HT1080 (cell line): ENCODE measurements at places on chromosomes 3 and 15. TPM values are rescaled to one million over a fixed set of nuclear protein-coding genes. Genes with fewer than 3 reads are reported as not detected.
A peak's percentile ranks its signal among the peaks of the same experiment; 100 is the strongest.

RASGRP1 gene
- 0.13 and 0.53 TPM in 2 replicates for total RNA-seq

PHLDB2 gene
- 57.3 and 58.5 TPM in 2 replicates for total RNA-seq

NAA50 gene
- 351 and 605 TPM in 2 replicates for total RNA-seq

STRIT1 gene
- not detected in 2 replicates for total RNA-seq

AMOTL2 gene
- total RNA-seq, result 197 and 213 TPM in 2 replicates

ACTRT3 gene
- not detected in 2 replicates for total RNA-seq

ROPN1 gene
- total RNA-seq, result 0.21 TPM in 1 of 2 replicates, not detected in the other

DNA sequence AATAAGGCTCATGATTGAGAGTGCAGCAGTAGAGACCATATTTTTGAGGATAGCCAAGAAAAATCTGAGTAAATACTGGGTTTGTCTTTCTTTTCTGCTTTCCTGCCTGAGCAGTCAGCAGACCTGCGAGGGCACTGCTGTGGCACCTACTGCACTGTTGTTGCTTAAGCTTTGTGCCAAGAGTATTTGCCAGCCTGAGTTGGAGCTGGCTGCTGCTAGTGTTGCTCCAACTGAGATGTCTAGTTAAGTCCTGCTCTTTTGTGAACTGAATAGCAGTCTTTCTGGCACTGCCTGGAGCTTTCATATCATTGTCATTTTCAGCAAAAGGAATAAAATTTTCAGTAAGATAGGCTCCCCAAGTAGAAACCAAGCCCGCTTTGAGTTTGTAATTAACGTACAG is 214.5 kb upstream of the P2RY1 start:
- no peak for DNase-seq

GRCh38 chr15:53506370-53506769 is 253.1 kb downstream of the WDR72 start:
- no peak for DNase-seq

GRCh38 chr15:65790694-65791334 is 1.3 kb downstream of the DENND4A start:
- no peak for DNase-seq

GRCh38 chr3:159486580-159486979 is 502.1 kb upstream of the IL12A start:
- peak; percentile 68 for DNase-seq

GRCh38 chr3:134543113-134543512 is 57.3 kb downstream of the CEP63 start:
- no peak for DNase-seq

DNA sequence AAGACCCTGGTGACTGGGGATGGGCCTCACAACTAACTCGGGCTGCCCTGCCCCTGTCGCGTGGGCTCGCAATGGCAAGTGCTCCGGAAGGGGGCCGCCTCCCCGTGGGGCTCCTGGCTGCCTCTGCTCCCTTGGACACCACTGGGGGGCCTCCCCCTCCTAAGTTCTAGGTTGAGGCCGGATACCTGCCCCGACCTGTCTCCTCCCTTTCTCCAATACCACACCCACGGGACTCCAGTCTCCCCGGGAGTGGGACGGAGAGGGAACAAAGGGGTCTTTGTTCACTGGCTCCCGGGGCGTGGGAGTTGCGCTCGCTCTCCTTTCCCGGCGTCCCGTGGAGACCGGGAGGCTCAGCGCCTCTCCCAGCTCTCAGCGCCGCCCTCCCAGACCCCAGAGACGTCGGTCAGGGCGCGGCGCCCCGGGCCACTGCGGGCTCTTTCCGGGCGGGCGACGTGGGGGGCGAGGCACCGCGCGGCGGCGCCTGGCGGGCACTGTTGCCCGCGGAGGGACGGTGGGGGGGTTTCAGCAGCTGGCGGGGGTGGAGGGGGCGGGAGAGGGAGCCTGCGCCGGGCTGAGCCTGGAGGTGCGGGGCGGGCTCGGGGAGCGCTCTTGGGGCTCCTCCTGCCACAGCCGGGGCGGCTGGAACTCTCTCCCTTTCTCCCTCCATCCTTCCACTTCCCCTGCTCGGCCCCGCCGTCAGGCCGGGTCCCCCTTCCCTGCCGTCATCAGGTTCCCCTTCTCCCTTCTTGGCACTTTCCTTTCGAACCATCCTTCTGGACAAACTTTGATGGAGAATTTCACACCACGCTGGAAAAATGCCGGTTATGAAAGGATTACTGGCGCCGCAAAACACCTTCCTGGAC is at the start of gene KCNH8:
KCNH8 (plus strand) TSS at position 606 of the 863 bp plus-strand sequence; CDS start at position 816, 210 bp downstream.
- DNase-seq, result no peak

GRCh38 chr15:36468746-36469145 is 110.7 kb upstream of the CDIN1 start:
- peak; percentile 39 for DNase-seq

DNA sequence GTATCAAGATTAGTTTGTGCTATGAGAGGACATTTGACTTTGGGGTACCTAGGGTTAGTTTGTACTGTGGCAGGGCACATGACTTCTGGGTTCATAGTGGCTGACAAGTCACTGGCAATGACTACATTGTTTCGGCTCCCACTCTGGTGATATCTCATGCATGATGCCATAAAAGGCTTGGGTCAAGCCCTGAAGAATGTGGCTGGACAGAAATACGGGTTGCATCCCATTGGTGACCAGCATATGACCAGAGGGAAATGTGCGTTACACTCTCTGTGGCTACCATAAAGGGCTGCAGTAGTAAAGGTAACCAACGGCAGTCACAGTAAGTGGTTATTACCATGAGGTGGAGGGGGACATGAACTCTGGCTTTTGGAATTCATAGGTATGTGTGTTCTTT is 18.4 kb downstream of the THOC7 start:
- DNase-seq, result no peak

- no peak for DNase-seq
Observed at GRCh38 chr15:94667109-94667508, 435.7 kb downstream of the MCTP2 start.

GRCh38 chr15:70528270-70528706 is 235.1 kb downstream of the UACA start:
- DNase-seq, result peak; percentile 36

- no peak for DNase-seq
Observed at GRCh38 chr3:107679921-107680320, 157.2 kb downstream of the BBX start.
